ENCODE measurements at places on chromosomes 12 and 14. TPM values are rescaled to one million over a fixed set of nuclear protein-coding genes. Genes with fewer than 3 reads are reported as not detected.

The SERPINA3 gene
- 530 TPM for total RNA-seq

The CHST11 gene
- total RNA-seq = 16.4 TPM

The MYO1H gene
- not detected for total RNA-seq

The LRP1-AS gene
- total RNA-seq = not detected

The KRT83 gene
- not detected for total RNA-seq

Data from cardiac atrium fibroblast (primary cell).